ENCODE measurements at places on chromosomes 2 and 18. TPM values are rescaled to one million over a fixed set of nuclear protein-coding genes. Genes with fewer than 3 reads are reported as not detected.

DNA sequence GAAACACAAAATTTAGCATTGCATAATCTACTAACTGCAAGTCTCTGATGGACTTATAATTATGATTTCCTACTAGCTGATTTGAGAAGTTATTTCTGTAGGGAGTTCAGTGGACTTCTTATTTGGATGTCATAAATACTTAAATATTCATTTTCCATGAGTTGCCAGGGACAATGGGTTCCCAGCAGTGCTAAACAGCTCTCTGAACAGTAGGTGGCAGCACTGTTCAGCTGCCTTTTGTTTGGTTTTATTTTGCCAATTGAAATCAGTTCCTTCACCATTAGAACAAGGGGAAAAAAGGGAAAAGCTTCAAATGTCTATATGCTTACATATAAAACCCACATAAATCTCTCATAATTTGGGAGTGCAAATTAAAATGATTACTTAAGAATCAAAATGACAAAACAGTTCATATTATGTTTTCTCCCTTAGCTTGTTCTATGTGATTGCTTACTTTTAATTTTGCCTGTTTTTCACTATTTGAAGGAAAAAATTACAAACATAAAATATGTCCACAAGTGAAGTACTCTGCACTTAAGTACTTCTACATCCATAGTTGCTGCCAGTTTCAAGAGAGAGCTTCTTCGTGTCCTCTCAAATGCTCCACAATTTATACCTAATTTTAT lies 898.9 kb downstream of the CPS1 start:
- no peak for DNase-seq

The PRSS56 gene
- not detected for total RNA-seq

The MLPH gene
- total RNA-seq, result 15.7 TPM

The SCLY gene
- 8.8 TPM for total RNA-seq

DNA sequence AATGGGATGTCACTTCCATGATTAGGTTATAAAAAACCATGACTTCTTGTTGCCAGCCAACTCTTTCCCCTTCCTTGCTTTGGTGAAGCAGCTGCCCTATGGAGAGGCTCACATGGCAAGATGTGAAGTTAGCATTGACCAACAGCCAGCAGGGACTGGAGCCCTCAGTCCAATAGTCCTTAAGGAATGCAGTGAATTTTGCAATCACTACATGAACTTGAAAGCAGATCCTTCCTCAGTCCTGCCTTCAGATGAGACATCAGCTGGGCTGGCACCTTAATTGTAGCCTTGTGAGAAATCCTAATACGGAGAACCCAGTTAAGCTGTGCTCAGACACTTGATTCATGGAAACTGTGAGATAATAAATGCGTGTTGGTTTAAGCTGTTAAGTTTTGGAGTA lies 61.8 kb downstream of the ATP8B1 start:
- no peak for DNase-seq

GRCh38 chr2:39437522-39438296 lies 624 bp upstream of the MAP4K3 start:
- no peak for DNase-seq

DNA sequence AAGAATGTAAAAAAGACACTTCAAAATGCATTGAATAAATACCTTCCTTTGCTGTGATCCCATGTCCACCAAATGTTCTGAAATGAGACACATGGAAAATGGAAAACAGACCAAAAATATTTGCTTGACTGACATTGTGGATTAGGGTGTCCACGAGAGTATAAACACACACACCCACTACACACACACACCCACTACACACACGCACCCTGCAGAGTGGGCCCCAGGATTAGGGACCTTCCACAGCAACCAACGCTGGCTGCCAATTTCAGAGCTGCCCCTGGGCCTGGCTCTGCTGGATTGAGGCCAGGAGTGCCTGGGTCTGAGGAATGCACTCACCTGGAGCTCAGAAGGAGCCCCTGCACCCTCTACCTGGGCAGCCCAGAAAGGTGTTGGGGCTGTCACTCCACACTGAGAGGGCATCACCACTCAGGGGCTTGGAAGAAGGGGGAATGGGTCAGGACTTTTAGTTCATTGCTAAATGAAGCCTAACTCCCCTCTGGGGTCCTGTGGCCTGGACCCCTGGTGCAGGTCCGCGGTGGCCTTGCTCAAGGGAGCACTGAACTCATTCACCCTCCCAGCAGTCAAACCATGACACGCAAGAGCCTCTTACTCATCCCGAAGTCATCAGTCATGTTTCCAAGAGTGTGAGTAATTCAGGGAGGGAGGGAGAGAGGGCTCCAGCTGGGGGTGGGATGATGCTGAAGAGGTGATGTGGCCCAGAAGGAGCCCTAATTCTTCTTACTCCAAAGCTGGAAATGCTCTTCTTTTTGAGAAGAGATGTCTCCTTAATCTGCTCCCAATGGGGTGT lies 50.2 kb upstream of the PLB1 start:
- no peak for DNase-seq
